ENCODE measurements at places on chromosomes 13 and 19.

- no peak overlapping the region for H3K27ac ChIP-seq
- no peak overlapping the region for H3K4me3 ChIP-seq
- H3K4me1 ChIP-seq = no peaks in the 10 kb centered on the region
These were observed 17.1 kb upstream of the GPC5 start for GRCh38 chr13:91381371-91381770.

DNA sequence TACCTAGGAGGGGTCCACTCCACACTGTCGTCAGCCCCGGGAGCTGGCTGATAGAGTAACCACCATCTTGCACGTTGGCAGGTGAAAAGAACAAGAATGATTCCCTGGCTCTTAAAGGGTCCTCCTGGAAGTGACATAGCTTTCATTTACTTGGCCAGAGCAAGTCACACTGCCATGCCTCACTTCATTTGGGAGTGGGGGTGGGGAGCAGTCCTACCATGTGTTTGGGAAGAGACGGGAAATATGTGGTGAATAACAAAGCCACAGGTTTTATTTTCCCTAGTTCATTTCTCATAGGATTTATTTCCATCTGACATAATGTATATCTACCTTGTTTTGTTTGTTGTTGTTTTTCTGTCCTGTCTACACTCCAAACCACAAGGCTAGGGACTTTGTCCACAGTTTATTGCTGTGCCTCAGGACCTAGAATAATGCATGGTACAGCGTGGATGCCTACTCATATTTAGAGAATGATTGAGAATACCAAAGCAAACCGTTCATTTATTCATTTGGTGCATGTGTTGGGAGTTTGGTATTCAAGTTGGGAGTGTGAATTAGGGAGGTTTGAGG lies 26.8 kb downstream of the UBAC2 start:
- DNase-seq = no peak
- H3K4me1 ChIP-seq = peaks cover 36% of the 10 kb centered on the region
- H3K36me3 ChIP-seq = peaks cover 27% of the 10 kb centered on the region
- H3K4me3 ChIP-seq = no peak overlapping the region

DNA sequence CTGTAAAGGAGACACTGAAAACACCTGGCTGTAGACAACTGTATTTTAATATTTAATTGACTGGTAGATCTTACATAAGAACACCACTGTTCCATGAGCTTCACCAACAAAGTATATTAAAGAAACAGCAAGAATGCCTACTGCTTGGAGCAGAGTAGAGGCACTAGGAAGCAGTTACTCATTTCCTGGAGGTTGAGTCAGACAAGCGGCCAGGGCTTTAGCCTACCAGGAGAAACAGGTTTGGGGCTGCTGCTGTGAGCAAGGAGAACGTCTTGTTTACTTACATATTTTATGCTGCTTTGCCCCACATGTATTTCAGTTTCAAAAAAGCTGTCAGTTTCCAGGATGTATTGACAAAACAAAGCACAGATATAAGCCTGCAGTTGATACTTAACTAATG lies 33.4 kb downstream of the ALG5 start:
- peak overlapping the region; percentile 88 for H3K27ac ChIP-seq
- peaks cover 53% of the 10 kb centered on the region for H3K36me3 ChIP-seq
- H3K4me1 ChIP-seq = peaks cover 8% of the 10 kb centered on the region

GRCh38 chr19:14480700-14481079 lies 5.5 kb upstream of the PTGER1 start:
- no peak for DNase-seq
- H3K27me3 ChIP-seq = no peaks in the 10 kb centered on the region
- H3K36me3 ChIP-seq = peaks cover 61% of the 10 kb centered on the region
- H3K4me1 ChIP-seq = peaks cover 14% of the 10 kb centered on the region
- H3K27ac ChIP-seq = no peak overlapping the region
- H3K4me3 ChIP-seq = no peak overlapping the region

- H3K36me3 ChIP-seq = peaks cover 5% of the 10 kb centered on the region
- H3K27me3 ChIP-seq = no peaks in the 10 kb centered on the region
- peak; percentile 70 for DNase-seq
- no peak overlapping the region for H3K4me3 ChIP-seq
These were observed 1146.2 kb upstream of the SPRY2 start for GRCh38 chr13:81487151-81487550.
